Amygdala (tissue), 56 donors: ENCODE measurements at places on chromosomes 5 and 9.
A peak's percentile ranks its signal among the peaks of the same experiment; 100 is the strongest.

- DNase-seq: no peak
Observed at GRCh38 chr5:138716456-138716924, 36.7 kb upstream of the CTNNA1 start.

- no peak for DNase-seq
Observed at GRCh38 chr5:87674235-87674634, 261.5 kb upstream of the CCNH start.

DNA sequence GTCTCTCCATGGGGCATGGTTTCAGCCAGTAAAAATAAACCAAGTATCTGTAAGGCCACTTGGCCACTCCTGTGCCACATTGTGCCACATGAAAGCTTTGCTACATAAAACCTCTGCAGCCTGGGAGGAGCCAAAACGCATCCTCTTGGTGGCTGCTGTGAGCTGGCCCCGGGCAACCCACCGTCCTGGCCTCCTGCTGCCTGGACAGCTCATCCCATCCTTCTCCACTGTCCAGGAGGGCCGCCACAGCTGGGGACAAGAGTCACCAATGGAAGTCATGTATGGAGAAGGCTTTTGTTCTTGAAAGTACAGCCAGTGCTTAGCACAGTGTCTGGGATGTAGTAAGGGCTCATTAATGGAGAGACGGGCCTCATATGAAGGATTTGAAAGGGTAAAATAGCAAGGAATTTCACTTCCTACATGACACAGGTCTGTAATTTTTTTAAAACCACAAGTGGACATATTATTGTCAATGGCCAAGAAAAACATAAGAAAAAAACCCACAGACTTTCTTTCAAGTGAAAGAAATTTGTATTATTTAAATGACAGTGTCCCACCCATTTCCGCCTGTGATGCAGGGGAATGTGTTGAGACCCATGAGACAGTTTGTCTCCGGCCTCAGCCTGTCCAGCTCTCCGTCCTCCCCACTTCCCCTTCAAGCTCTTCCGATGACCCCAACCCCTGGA is 6.6 kb downstream of the PTGES start:
- DNase-seq: no peak

GRCh38 chr5:93343570-93343969 is 237.4 kb downstream of the NR2F1-AS1 start:
- DNase-seq: no peak

DNA sequence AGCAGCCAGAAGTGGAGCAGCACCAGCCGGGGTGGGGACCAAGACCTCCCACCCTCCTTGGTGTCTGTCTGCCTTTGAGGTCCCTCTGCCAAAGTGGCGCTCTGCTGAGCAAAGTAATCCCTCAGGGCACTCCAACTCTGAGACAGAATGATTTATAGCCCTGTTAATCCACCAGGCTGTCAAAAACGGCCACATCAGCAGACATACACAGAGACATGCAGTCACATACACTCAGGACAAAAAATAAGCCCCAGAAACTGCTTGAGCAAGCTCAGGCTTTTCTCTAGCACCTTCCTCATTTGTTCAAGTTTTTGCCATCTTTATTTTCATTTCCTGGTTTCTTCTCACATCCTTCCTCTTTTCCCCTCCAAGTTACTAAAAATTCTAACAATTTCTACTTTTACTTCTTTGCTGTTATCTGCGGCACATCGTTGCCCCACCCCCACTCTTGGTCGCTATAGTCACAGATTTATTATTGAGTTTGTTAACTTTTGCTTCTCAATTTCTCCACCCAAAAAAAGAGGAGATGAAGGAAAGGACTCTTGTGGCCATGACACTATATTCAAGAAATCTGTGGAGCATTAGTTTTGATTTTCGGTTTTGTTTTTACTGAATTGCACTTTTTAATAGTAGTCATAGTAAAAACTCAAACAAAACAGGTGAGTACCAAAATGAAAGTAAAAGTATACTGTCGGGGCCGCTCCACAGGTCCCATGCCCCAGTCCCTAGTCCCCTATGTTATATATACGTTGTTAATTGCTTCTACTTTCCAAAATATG is 17.4 kb upstream of the ADRB2 start:
- no peak for DNase-seq

GRCh38 chr5:3432135-3432534 is 163.5 kb upstream of the IRX1 start:
- no peak for DNase-seq

DNA sequence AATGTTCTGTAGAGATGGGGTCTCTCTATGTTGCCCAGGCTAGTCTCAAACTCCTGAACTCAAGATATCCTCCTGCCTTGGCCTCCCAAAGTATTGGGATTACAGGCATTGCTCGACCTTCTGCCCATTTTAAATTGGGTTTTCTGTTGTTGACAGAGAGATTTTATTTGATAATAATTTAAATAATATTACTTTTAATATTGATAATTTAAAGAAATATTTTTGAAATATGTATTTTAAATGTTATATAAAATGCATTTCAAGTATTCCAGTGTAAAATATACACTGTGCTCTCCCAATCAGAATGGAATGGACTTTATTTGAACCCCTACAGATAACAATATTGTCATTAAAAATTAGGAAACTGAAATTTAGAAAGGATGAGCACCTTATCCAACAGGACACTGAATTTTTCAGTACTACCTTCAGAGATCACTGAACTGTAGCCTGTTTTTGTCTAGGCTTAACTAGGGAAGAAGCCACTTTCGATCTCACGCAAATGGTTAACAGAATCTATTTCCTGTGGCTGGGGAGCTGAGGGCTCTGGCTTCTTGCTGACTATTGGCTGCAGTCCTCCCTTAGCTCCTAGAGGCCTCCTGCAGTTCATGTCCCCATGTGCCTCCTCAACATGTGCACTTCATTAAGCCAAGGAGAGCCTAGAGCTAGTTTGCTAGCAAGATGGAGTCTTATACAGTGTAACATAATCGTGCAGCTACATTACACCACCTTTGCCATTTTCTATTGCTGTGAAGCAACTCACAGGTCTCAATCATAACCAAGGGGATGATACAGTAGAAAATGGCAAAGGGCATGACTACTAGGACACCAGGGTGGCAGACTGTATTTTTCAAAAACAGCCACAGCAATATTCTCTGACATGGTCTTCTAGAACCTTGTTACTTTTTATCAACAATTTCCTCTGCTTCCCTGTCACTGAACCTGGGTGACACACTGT is 150.0 kb downstream of the CDC42SE2 start:
- no peak for DNase-seq

DNA sequence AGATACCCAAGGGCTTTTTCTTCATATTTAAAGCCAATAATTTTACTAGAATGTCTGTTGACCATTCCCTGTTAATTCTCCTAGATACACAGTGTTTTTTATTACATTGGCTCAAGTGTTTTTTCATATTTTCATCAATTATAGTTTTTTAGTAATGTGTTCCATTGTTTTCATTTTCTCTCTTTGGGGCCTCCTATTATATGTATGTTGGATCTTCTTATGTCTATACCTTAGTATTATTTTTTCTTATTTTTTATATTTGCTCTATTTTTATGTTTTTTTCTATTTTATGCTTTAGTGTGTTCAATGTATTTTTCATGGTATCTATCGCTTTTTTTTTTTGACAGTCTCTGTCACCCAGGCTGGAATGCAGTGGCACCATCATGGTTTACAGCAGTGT is 7.5 kb downstream of the KIAA1958 start:
- DNase-seq: no peak

DNA sequence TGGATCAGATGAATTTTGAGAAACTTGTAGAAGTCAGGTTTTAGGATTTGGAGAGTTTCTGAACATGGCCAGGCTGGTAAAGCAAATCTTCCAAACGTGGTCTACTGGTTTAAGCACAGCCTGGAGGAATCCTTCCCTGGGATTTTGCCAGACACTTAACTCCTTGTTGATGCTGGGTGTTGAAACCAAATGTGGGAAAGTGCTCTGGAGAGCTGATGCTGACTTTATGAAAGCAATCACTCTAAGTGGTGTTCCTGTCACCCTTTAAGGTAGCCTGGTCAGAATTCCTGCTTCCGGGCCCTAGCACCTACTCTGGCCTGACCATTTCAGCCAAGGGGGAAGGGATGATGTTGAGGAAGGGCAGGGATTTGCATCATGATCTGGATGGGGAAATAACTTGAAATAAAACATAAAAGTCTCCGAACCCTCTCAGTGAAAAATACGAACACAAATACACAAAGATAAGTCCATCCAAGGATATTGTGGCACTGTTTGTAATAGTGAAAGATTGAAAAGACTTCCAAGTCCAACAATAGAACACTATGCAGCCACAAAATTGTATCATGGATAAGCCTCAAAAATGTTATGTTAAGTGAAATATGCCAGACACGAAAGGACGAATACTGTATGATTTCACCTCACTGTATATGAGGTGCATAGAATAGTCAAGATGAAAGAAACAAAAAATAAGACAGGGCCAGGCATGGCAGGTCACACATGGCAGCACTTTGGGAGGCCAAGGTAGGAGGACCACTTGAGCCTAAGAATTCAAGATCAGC is 57.7 kb downstream of the PDE6A start:
- DNase-seq: no peak

DNA sequence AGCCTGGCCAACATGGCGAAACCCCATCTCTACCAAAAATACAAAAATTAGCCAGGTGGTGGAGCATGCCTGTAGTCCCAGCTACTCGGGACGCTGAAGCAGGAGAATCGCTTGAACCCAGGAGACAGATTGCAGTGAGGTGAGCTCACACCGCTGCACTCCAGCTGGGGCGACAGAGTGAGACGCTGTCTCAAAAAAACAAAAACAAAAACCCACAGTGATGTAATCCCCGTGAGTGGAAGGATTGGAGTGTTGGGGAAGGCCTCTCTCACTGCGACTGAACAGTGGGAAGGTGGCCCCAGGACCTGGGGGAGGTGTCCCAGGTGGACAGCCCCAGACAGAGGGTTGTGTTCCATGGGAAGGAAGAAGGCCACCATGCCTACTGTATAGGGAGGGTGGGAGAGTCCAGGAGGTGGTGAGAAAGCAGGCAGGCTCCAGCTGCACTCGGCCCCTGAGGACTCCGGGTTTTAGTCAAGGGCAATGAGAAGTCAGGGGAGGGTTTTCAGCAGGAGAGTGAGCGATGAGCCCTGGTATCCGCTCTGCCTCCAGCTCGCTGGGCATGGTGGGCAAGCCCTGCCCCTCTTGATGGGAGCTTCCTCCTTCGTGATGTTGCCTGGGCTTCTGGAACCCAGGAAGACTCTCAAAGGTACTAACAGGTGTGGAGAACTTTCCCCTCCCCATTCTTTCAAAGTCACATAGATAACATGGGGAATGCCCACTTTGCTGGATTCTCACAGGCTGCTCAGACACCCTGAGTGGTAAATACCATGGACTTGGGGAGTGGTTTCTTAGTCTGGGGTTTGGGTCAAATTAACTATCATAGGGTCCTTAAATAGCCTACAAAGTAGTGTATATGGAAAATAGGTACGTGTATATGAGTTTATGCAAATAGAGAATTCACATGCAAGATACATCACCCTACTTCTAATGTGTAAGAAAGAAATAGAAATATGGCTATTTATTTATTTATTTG is 74.7 kb downstream of the PPARGC1B start:
- no peak for DNase-seq

- DNase-seq: peak; percentile 26
Observed at GRCh38 chr9:117656002-117656401, 48.2 kb upstream of the TLR4 start.

GRCh38 chr5:140153255-140153654 is 21.7 kb upstream of the CYSTM1 start:
- DNase-seq: no peak

- no peak for DNase-seq
Observed at GRCh38 chr5:149220750-149221149, 50.9 kb upstream of the AFAP1L1 start.

- DNase-seq: no peak
Observed at GRCh38 chr5:172002840-172003512, 3.5 kb downstream of the FBXW11 start.

GRCh38 chr5:78896132-78896531 is 89.0 kb downstream of the ARSB start:
- no peak for DNase-seq

DNA sequence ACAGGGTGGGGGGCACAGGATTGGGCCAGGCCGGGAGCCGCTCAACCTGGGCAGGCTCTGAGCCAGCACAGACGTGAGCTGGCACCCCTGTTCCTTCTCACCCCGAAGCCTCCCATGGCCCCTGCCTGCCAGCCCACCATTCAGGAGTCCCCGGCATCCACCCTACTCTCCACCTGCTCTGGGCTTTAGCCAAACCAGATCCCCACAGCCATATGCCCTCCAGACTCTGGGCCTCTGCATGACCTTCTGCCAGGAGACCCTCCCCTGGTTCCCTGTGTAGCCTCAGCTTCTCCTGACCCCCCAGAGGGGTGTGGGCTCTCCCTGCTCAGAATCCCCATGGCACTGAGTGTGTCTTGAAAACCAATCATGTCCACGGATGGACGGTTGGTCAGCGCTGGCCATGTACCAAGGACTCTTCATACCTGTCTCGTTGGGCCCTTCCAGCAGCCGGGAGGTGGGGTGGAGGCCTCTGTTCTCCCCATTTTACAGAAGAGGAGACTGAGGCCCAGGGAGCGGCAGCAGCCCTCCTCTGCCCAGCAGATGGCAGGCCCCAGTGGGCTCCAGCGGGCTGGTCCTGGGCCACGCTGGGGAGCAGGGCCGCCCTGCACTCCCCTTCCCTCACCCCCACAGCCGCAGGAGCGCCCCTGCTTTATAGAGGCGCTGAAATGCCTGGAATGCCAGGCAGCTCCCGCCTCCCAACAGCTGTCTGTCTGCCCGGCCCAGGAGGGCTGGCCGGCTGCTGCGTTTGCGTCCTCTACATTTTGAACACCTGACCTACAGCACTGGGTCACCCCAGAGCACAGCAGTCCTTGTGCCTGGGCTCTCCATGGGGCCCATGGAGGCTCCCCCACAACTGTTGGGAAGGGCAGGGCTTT is 3.5 kb upstream of the MYMK start:
- no peak for DNase-seq

DNA sequence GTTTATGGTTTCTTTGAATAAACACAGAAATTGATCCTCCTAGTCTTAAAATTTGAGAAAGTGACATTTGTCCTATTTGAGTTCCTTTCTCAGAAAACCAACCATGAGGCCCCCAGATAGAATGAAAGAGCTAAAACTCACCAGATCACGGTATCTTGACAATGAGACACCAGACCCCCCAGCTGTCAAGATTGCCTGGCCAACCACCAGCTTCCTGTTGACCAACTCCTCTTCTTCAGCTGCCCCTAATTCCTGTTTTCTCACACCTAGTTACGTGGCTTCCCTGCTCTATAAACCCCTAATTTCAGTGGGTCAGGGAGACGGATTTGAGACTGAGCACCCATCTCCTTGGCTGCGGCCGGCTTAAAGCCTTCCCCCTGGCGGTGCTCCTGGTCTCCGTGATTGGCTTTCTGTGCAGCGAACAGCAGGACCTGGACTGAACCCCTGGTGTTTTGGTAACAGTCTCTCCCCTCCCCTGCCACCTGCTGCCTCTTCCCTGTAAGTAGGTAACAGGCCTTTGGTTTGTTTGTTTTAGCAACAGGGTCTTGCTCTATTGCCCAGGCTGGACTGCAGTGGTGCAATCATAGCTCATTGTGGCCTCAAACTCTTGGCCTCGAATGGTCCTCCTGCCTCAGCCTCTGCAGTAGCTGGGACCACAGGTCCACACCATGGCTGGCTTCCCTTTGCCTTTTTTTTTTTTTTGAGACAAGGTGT is 4.8 kb upstream of the ENTPD2 start:
- no peak for DNase-seq

GRCh38 chr9:110579034-110579861 is at the start of gene SVEP1:
Gene SVEP1, minus strand, starts transcription at chr9:110579741. Its CDS starts 198 bp downstream, at chr9:110579543.
- DNase-seq: no peak
